ENCODE measurements at places on chromosomes 5 and 9.

DNA sequence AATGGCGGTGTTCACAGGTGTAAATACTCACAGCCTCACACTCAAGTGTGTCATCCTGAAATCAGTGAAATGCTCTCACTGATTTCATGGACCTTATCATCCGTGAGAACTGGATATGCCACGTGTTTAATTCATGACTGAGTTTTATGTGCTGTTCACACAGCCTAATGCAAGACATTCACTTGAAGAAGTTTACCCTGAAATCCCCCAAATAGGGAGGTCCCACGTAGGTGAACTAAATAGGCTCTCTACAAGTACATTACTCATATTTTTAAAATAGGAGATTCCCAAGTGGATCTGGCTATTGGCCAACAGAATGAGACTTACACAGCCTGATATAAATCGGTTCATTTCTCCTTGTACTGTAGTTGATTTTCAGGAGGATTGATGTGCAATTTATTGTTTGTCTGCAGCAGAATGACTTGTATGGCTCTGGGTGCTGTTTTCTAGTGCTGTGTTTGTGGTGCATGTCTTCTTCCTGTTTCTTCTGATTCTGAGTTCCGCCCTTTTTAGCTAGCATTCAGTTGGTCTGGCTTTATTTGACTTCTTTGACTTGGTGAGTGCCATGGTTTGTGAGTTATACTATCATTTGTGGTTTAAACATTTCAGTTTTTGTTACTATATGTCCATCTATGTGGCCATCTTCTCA, 25.1 kb downstream of the TRIO start:
- DNase-seq: no peak

DNA sequence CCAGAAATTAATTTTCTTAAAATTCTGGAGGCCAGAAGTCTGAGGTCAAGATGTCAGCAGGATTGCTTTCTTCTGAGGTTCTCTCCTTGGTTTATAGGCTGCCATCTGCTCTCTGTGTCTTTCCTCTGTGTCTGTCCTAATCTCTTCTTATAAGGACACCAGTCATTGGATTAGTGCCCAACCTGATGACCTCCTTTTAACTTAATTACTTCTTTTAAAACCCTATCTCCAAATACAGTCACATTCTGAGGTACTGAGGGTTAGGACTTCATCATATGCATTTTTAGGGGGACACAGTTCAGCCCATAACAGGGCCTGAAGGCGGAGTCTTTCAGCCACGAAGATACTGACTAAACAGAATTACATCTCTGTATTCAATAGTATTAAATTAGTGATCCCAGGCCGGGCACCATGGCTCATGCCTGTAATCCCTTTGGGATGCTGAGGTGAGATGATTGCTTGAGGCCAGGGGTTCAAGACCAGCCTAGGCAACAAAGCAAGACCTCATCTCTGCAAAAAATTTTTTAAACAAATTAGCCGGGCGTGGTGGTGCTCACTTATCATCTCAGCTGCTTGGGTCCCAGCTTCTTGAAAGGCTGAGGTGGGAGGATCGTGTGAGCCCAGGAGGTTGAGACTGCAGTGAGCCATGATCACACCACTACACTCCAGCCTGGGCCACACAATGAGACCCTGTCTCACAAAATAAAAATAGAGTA, 5.9 kb upstream of the RPS6 start:
- no peak for DNase-seq

GRCh38 chr5:168563959-168564358, 15.2 kb downstream of the PANK3 start:
- no peak for DNase-seq

DNA sequence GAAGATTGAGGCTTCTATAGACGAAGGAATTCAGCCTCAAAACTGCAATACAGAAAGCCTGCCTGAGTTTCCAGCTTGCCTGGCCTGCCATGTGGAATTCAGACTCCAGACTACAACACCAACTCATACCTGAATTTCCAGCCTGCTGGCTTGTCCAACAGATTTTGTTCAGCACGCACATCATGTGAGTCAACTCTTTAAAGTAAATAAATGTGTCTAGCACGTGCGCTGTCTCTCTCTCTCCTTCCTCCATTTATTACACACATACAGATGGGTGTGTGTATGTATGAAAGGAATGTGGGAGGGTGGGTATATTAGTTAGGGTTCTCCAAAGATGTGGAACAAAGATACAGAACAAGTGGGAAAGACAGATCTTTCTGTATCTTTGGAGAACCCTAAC, 82.4 kb upstream of the TAS2R1 start:
- DNase-seq: no peak

- no peak for DNase-seq
Observed at GRCh38 chr9:81588148-81588871, 101.0 kb downstream of the TLE1 start.

DNA sequence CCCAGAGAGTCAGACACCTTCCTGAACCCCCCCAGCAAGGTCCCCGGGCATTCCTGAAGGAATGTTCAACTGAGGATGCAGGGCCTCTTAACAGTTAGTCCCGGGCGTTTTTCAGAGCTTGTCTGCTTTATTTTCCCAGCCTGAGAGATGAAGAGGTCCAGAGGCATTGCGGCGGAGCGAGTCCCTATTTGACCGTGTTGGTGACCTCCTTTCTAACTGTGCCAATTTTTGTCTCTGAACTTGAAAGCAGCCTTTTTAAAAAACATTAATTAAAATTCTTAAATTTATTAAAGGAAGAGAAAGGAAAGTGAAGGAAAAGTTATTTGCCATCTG, 433 bp upstream of the PTAR1 start:
- no peak for DNase-seq

GRCh38 chr5:95949810-95950209, 11.8 kb downstream of the ELL2 start:
- no peak for DNase-seq

GRCh38 chr9:99389087-99390033, 167.3 kb downstream of the SEC61B start:
- DNase-seq: no peak

DNA sequence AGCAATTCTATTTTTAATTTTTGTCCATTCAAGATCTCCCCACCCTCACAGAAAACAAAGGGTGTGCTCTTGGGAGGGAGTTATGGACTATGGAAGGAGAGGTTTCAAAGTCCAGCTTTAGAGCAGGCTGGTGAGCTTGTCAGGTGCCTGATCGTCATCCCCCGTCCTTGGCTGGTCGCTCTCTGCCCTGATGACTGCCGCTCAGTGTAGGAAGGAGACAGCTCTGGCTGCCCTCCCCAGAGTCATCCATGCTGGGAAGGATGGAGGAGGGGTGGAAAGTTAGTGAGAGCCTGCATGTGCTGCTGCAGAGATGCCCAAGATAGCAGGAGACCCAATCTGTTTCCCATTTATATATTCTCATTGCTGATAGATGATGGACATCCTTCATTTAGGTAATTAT, 96.6 kb downstream of the NLN start:
- no peak for DNase-seq

DNA sequence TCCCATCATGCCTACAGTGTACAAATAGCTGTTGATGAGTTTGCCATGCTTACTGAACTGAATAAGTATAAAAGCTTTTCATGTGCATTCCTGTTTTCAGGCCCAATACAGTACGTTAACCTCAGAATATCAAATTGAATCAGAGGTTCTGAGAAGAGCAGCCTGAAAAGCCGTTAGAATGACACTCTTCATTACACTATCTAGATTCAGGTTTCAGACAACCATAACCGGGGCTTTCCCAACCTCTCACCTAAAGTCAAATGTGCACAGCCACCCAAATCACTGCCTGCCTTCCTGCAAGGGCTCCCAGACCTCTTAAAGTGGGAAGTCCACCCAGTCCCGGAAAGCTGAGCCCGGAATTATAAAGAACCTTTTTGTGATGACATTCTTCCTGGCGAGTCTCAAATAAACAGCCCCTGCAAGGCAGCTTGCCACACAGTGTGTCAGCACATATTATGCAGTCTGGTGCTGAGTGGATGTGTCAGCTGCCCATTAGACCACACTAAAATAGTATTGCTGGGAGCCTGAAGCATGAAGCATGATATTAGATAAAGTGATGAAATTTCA, 245.8 kb downstream of the TLE4 start:
- no peak for DNase-seq

DNA sequence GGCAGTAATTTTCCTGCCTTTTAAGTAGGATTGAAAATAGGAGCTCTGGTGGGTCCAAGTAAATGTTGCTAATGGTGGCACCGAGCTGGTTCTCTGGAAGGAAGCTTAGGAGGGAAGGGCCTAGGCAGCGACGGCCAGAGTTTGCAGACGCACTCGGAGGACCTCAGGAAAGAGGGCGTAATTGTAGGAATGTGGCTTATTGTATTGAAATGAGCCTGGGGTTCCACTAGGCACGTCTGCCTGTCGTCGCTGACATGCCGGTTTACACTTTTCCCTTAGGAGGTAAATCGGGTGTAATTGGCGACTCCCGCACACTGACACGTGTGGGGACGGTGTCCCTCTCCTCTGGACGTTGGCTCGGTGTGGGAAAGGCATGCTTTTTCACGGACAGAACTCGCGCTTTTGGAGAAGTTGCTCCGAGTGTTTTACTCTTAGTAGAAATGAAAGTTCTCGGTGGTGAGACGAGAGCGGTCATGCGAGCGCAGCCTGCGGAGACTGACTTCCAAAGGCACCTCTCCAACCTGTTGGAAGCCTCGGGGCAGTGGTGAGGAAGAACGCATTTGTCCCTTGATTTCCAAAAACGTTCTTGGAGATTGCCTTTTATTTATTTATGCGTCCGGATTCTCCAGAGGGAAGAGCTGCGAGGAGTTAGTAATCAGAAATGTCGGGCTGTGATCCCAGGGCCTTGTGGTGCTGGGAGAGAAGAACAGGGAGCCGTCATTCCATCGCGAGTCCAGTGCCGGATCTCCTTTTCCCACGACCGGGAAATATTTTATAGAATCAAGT, 1.3 kb downstream of the NR4A3 start:
- no peak for DNase-seq

DNA sequence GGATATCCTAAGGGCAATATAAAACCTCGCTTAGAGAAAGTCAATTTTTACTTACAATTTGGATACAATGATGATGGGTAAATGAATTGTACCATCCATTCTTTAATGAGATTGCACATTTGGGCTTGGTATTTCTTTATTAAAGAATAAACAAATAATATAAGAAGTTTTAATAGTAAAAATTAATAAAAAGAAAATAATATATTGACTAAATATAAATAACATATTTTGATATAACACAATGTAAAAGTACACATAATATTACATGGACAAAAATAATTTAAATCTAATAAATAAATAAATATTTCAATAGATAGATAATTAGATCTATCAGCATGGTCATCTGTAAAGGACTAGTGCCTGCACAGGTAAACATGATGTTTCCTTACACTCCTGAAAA, 944 bp downstream of the IFNA21 start:
- DNase-seq: no peak

DNA sequence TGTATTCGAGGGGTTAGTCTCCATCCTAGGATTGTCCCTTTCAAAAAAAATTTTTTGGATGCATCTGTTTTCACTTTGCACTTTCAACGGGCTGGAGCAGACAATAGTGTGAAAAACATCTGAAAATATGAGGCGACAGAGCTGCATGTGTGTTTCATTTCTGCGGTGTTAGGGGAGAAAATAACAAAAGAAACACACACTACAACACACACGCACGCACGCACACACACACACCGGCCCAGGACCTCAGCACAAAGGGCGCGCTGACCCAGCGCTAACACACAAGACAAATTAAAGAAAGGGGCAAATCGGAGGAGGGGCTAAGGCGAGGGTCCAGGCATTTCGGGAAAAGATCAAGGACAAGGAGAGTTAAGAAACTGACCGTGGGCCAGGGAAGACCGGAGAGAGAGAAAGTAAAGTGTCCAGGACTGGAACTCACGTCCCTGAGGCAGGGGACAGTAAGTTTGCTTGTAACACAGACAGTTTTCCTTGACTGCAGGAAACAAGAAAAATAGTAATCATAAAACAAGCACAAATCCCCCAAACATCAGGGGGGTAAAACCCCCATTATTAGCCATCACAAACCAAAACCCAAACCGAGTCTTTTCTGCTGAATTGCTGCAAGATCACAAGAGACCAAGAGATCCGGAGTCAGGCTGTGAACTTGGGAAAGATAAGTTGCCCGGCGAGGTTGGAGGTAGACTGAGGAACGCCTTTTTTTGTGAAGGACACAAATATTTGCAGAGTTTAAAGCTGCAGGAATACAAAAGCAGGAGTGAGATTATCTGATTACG, 302.1 kb downstream of the PARP8 start:
- DNase-seq: no peak

DNA sequence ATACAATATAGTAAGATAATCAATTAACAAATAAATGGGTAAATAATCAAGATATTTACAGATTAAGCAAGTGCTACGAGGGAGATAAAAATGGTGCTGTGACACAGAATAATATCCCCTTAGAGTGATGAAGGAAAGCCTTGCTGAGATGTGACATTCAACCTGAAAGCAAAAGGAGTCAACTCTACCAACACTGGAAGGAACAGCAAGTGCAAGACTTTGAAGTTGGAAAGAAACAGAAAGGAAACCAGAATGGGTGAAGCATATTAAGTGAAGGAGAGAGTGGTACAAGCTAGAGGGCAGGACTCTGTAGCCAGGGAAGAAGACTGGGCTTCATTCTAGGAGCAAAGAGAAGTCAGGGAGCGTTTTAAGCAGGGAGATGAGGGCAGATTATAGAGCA, 12.2 kb upstream of the MEGF9 start:
- no peak for DNase-seq

- DNase-seq: no peak
Observed at GRCh38 chr5:96901384-96901783, 25.1 kb downstream of the ERAP2 start.

DNA sequence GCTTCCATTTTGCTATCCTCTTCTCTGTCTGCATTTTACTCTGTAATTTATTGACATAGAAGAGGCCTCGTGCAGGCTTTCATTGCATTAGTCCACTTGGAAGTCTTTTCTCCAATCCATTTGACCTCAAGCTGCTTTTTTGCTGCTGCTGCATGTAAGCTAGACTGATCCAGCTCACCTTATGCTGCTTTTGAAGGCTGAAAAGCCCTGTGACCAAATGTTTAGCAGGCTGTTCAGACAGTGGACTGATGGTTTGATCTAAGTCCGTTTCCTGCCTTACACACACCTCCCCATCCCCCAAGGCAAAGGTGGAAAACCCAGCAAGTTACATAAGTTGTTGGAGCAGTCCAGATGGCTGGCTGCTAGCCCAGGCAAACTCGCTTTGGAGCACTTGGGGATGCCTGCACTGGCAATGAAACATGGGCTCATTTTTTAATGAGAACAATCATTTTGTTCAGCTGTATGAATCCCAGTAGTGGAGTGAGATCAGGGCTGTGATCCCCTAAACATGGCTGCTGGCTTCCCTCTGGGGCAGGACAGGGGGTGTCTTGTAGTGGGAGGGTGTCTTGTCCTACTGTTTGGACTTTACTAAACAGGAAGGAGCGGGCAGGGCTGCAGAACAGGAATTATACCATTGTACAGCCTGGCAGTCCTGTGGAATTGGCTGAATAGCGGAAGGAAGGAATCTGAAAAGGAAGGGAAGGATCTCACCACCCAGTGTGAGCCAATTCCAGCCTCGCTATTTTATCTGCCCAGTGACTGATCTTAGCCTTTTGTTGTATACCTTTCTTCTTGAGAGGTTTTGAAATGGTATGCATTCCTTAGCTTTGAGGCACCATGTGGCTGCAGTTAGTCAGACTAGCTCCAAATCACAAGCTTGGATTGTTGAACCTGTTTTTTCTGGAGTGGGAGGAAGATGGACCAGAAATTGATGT, 212.0 kb downstream of the ARHGAP26 start:
- no peak for DNase-seq

- DNase-seq: no peak
Observed at GRCh38 chr9:136051453-136051836, 43.6 kb downstream of the NACC2 start.

- no peak for DNase-seq
Observed at GRCh38 chr9:137688725-137689124, 69.9 kb downstream of the EHMT1 start.

Measured in NCI-H1417 treated with DMSO at 0.1 percent for 48 hours (cell line).